ENCODE measurements at places on chromosomes 4 and X.

DNA sequence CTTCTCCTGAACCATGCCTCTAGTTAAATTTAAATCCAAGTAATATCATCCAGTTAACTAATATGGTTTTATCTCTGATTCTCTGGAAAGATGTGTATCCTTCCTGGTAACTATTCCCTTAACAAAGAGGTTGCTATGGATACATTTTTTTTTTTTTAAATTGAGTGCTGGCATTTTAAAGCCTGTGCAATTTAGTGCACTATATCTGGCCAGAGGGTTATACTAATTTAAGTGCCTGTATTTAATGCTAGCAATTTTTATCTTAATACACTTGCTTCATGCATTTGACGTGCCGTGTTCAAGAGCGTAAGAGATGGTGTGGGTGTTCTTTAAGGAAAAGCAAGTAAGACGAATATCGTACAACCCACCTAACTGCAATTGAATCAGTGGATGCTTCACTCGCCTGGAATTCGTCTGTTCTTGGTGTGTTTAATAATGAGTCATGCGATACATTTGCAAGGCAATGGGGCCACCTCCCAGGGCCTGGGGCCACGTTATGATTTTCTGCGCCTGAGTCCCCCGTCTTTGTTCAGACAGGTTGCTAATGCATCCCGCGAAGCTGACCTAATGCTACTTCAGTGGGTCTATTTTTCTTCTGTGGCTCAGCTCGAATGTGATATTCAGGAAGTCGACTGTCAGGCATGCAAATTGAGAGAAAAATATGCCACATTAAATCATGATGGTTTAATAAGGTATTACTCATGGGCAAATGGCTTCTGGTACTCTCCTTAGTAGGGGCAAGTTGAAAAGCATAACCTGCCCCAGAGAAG, 14.2 kb upstream of the MID1 start:
- DNase-seq: no peak

- DNase-seq: no peak
Measured at GRCh38 chr4:35562861-35563260, 681.5 kb downstream of the ARAP2 start.

DNA sequence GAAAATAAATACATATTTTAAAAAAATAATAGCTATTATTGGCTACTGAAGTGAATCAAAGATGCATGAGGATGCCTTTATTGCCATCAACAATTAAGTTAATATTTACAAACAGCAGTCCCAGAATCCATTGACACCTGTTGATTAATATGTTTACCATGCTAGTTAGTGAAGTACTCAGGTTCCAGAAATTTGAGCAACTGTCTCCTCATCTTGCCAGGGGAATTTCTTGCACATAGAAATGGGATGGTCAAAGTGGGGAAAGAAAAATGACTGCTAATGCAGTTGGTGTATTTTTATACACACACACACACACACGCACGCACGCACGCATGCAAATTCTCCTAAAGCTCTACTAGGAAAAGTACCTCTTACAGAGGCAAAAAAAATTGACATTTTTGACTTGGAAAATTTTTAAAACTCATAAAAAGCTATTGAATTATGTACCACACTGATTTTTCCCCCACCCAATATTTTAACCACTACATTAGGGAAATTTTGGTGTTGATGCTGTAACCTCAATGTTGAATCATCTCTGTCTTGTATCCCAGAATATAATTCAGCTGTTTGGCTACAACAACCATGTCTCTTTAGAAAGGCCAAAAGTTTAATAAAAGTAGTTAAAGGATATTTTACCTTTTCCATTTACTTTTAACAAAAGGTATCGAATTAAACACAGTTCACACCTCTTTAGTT, 105.3 kb upstream of the TMEM150C start:
- no peak for DNase-seq

- no peak for DNase-seq
Measured at GRCh38 chr4:108492816-108493595, 127.4 kb upstream of the RPL34 start.

DNA sequence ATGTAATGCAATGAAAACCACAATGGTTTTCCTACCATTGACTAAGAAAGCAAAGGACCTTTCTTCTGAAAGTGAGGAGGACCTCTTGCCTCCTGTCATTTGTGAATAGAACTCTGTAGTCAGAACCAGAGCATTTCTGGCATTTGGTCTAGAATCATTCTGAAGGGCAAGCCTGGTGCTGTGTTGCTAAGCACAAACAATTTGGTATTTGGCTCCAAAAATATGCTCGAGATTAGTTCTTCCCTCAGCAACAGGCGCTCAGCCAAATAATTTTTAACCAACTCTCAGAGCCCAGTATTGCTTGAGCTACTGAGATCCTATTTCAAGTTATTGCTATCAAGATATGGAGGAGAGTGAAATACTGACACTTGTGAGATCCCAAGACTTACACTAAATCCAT, 71.0 kb downstream of the SNCA start:
- DNase-seq: peak; percentile 44

DNA sequence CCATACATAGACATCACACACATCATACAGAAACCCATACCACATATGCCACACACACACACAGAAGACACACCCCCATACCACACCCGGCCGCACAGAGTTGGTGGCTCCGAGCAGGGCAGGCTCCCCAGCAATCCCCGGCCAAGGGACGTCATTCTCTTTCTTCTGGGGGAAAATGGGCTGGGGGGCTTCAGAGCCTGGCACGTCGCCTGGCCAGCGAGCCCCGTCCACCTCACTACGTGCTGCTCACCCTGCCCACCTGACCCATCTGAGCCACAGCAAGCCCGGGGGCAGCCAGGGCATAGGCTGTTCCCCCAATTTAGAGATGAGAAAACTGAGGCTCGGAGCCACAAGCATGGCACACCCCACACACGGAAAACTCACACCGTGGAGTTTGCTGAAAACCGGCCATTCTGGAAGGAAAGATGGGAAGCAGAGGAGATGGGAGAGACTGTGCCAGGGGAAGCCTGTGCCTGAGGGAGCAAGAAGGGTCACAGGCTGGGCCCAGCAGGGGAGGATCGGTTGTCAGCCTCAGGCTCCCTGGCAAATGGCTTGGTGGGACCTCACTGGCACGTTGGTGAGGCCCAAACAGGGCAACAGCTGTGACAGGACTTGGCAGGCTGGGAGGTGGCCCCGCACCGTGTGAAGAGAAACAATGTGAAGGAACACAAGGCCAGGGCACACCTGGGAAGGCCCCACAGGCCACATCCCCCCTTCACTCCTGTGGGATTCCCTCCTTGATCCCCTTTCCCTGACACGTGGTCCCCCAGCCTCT, 73.2 kb downstream of the JAKMIP1 start:
- no peak for DNase-seq
